ENCODE measurements at places on chromosomes 6 and 20.
A peak's percentile ranks its signal among the peaks of the same experiment; 100 is the strongest.

- DNase-seq = no peak
Measured at GRCh38 chr20:4427940-4428586, 293.6 kb upstream of the PRND start.

DNA sequence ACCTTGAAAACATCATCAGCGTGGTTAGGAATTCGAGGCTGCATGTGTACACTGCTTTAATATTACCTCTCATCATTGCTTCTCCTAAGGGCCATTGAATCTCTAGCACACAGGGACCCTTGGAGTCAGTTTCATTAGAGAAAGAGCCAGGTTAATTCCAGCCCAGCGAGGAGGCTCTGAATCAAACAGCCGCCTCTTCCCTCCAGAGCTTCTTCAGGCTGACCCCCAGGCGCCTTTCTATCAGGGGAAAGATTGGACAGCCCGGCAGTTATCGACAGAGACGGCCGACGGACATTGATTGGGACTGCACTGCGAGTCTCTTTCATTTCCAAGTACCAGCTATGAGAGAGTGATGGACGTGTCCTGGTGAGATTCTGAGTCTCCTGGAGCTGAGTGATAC lies 159.2 kb downstream of the ANKRD60 start:
- DNase-seq = no peak

GRCh38 chr6:121858310-121858709 lies 422.9 kb downstream of the GJA1 start:
- no peak for DNase-seq

- DNase-seq = no peak
Measured at GRCh38 chr20:61477451-61477861, 225.4 kb downstream of the CDH4 start.

- peak; percentile 68 for DNase-seq
Measured at GRCh38 chr6:42564506-42564825, 637 bp downstream of the UBR2 start.

DNA sequence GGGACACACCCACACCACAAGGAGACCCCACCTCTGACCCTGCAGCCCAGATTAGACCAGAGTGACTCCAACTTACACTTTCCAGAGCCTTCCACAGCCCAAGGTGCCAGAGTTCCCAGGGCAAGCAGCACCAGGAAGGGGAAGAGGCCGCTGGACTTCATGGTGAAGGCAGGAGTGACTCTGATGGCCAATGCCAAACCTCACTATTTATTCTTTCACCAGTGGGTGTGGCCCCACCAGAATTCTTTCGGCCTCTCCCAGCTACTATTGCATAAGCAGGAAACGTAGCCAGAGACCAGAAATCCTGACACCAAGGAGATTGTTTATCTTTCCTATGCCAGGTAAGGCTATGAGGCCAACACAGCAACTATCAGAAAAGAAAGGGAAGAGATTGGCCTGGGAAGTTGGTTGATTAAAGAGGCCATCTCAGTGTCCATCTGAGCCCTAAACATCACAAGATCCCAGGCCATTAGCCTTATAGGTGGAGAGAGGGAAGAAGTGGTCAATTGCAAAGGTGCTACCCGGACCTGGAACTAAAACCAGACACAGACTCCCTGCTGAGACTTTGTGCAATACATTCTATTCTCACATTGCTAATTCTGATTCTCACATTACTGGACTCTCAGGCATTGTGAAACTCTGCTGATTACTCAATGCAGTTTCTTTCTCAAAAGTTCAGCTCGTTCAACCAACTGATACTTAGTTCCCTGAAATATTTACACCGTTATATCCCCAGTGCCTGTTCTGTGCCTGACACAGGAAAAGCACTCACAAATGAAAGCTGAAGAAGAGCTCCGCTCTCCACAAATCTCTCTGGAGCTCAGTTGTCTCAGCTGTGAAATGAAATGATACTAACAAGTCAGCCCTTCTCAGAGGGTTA lies at the start of gene SLPI:
TSS of gene SLPI (minus strand) at position 182 of the 880 bp plus-strand sequence. CDS start at position 161, 21 bp downstream.
- no peak for DNase-seq

- DNase-seq = no peak
Measured at GRCh38 chr20:10369723-10370090, 64.3 kb downstream of the MKKS start.

DNA sequence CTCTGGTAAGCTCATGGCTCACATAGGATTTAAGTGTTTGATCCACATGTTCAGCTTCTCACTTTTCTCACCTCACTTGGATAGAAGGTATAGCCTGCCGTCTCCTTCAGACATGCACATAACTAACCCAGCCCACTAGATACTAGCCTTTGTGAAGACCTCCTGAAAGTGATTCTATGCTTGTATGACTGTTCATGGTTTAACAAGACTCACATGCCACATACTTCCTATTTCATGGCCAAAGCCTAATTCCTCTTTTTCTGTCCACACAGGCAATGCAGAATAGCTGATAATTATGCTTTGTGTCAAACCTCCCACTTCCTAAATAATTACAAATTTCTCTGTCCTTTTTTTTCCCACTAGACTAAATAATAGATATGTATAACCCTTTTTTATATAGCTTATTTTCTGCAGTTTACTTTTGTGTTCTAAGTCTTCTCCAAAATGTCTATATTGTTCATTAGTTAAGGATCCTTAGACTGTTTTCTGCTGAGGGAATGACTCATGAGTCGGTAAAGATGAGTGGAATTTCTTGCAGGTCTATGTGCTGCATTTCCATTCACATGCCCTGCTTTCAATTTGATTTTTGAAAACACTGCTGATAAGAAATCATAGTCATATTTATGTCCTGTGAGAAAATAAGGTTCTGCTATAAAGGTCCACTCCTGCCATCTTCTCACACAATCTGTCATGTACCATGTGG lies 43.0 kb downstream of the HDDC2 start:
- DNase-seq = no peak

GRCh38 chr6:158697811-158698210 lies 48.0 kb downstream of the SYTL3 start:
- DNase-seq = no peak

DNA sequence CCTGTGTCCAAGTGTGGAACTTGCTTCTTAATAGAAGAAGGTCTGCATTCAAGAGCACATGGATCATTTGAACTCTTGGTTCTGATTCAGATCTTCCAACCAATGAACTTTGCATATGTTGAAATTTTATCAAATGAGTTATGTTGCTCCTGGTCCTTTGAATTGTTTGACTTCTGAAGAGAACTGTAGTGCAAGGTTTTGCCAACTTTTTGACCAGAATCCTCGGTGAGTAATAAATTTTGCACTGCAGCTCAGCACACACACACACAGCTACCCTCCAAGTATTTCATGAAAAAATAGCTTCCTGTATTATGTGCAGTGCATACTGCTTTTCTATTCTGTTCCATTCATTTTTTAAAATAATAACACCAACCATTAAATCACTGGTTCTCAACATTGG lies 67.5 kb downstream of the BFSP1 start:
- DNase-seq = no peak

- no peak for DNase-seq
Measured at GRCh38 chr6:129747588-129748112, 37.7 kb upstream of the ARHGAP18 start.

DNA sequence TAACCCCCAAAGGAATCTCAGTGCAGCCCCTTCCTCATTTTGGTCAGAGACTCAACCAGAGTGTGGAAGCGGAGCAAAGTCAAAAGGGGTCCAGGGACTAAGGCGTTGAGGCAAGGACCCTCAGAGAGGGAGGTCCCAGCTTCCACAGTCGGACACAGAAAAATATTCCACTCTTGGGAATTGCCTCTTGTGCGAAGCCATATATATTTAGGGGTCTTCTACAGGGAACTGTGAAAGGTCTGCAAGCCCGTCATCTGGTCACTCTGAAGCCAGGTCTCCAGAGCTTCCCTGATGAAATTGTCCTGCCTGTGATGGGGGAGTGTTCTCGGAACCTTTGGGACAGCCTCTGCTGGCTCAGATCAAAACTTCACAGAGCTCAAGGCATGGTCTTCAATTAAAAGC lies 160.8 kb downstream of the TBXT start:
- no peak for DNase-seq

DNA sequence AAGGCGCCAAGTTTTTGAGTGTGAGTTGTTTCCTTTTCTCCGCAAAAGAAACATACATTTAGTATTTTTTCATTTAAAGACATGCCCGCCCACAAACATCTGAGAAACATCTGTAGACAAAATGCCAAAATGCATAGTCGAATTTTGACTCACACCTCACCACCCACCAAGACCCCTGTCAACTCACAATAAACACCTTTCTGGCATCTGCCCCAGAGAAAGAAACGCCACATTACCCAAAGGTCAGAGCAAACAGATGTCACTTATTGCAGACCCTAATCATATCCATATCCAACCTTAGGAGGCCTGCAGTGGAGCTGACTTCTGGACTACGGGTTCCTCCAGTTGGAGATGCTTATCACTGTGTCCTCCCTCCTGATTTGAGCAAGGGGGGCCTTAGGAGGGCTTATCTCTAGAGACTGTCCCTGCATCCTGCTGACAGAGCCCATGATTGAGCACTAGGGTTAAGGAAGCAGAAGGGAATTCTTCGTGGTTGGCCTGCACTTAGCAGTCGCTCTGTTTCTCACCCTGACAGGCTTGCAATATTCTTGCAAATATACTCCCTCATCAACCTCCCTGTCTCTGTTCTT lies 90.5 kb upstream of the TBX18 start:
- DNase-seq = no peak

GRCh38 chr6:97160280-97160679 lies 122.7 kb downstream of the MMS22L start:
- peak; percentile 1 for DNase-seq
